A172 (cell line): ENCODE measurements at places on chromosomes 3 and 15.
A peak's percentile ranks its signal among the peaks of the same experiment; 100 is the strongest.

GRCh38 chr3:42451546-42452230 lies 41.3 kb upstream of the LYZL4 start:
- peak; percentile 18 for DNase-seq

GRCh38 chr3:14223595-14223994 lies 45.0 kb downstream of the LSM3 start:
- DNase-seq, result no peak

DNA sequence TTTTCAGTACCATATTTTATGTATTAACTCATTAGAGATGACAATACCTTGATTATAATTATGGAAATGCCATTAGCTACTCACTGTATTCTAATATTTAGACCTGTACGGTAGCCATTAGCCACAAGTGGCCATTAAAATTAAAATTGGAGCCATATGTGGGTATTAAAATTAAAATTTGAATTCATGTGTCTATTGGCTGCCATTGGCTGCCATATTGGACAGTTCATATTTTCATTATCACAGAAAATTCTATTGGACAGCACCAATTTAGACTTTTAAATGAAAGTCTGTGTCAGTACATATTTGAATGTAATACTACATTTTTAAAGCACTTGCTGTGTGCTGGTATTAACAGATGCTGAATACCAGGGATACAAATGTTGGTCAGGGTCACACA lies 3.0 kb downstream of the ATP11B start:
- no peak for DNase-seq

GRCh38 chr3:138271189-138271794 lies 58.4 kb downstream of the NME9 start:
- no peak for DNase-seq

DNA sequence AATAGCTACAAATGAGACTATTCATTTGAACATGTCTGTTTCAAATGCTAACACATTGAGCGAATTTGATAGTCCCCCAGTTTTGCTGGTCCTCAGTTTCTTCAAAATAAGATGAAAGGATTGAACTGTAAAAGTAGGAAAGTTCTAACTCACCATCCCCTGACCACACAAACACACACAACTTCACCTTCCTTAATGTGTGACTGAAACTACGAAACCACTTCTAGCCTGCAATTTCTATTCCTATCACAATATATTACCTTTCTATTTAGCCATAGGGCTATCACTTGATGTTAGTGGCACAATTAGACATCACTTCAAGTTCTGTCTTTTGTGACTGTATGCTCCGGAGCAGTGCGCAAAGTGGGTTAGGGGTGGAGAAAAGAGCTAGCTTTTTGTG lies 14.9 kb downstream of the BTLA start:
- DNase-seq, result no peak

- DNase-seq, result no peak
These were observed 670.8 kb upstream of the NR2F2 start for GRCh38 chr15:95659656-95660055.

DNA sequence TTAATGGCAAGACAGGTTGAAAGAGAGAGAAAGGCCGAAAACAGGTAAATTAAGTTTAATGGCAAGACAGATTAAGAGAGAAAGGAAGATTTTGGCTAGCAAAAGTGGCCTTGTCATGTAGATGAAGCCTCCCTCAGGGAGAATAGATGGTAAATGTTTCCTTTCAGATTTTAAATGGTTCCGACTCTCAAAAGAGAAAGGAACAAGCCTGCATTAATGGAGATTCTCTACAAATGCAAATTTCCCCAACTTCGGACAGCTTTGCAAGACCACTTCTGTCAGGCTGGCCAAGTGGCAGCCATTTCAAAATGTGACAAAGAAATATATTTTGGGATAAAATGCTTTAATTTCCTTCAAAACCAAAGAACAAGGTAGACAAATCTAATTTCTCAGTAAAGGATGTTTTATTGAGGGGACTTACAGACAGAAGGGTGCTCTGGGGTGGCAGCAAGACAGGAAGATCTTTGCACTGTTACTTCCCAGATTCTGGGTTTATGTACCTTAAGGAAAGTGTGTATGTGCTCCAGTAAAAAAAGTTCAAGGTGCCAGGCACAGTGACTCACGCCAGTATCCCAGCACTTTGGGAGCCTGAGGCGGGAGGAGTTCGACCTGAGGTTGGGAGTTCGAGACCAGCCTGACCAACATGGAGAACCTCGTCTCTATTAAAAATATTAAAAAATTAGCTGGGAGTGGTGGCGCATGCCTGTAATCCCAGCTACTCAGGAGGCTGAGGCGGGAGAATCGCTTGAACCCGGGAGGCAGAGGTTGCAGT lies 626.3 kb upstream of the NAALADL2 start:
- no peak for DNase-seq
